ENCODE measurements at places on chromosomes 5 and 9.

DNA sequence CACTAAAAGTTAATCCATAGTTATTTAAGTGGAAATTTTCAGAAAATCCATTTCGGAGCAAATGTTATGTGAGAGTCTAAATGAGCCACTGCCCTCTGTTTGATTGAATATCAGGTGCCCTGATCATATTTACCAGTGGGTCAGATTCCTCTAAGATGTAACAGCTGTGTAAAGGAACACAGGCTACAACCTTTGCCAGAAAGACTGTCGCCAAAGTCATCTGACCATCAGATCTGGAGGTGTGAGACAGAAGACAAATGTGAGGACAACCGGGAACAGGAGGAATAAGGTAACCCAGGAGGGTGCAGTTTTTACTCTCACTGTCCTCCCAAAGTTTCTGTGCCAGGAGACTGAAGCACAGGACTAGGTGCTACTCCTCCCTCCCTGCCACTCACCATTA lies 90.8 kb downstream of the CAAP1 start:
- no peak for DNase-seq

DNA sequence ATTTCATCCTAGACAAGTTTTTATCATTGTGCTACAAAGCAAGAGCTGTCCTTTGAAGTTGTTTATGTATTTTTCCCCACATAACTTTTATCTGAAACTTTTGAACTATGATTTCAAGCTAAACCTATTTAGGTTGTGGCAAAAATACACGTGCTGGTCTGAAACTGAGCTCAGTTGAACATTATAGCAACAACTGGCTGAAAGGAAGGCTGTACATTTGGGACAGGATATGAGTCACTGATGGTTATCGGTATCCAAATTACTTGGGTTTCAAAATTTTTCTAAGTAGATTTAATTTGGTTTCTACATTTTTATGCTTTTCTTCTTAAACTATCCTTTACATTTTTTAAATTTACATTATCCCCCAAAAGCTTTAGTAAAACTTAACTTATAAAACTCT lies 627.3 kb upstream of the NUDT12 start:
- DNase-seq: peak; percentile 67

- DNase-seq: no peak
These were observed 391.0 kb upstream of the IRX2 start for GRCh38 chr5:3142261-3143027.

- DNase-seq: no peak
These were observed 71.3 kb downstream of the NDFIP1 start for GRCh38 chr5:142179776-142180387.

DNA sequence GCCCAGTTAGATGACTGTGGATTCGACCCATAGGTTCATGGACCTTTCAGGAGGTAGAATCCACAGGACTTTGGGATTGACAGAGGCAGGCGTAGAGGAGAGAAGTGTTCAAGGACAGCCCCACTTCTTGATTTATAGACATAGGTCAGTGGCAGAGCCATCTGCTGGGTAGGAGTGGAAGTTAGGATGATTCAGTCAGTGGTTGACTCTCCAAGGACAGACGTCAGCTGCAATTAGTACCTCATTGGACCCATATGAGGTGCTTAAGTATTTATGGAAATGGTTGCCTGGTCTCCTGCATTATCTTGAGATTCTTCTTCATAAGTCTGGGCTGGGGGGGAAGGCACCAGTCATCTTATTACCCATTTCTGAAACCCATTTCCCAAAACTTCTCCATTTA lies 70.9 kb downstream of the SH3RF2 start:
- peak; percentile 60 for DNase-seq

DNA sequence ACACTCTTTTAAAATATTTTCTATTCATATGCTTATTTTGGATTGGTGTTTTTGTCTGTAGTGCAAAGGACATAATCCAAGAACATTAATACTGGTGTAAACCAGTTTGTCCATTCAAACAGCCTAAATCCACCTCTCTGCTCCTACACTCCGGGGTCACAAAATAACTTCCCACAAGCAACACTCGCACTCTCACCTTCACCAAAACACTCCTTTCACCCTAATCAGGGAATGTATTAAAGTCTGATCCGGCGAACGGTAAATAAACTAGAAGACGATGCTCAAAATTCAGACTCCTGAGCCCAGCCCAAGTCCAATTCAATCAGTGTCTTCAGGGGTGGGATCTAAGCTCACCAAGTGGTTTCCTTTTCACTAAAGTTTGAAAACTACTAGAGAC lies 649 bp downstream of the AP3B1 start:
- no peak for DNase-seq

- DNase-seq: no peak
These were observed 65.2 kb downstream of the MRPL36 start for GRCh38 chr5:1734271-1734907.

DNA sequence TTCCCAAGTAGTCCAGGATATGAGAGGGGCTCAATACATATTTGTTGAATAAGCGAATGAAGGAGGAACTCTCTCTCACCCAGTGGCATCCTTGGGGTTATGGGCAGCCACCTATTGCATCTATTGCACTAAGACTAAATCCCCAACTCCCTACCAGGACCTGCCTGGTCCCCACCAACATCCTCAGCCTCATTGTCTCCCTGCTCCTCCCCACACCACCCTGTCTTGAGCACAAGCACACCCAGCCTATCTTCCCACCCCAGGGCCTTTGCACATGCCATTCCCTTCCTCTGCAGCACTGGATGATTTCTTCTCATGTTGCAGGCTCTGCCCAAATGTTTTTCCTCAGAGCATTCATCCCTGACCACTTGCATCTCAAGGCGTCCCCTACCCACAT lies 133.8 kb downstream of the BARX1 start:
- no peak for DNase-seq

DNA sequence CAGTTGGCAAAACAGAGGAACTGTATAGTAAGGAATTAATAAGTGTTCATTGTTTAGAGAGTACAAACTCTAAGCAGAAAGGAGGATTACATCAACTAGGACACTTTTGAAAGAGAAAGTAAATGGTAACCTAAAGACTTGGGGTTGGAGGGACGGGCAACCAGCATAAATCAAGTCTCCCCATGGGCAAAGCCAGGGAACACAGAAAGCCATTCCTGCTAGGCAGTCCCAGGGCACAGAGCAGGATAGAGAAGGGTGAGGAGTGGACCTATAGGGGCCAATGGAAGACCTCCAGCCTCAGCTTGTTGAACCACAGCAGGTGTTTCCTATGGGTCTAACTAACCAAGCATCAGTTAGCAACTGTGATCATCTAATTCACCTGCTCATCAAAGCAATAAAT lies 9.2 kb upstream of the ERAP1 start:
- no peak for DNase-seq

- peak; percentile 33 for DNase-seq
These were observed 51.2 kb downstream of the DIAPH1 start for GRCh38 chr5:141567513-141568117.

DNA sequence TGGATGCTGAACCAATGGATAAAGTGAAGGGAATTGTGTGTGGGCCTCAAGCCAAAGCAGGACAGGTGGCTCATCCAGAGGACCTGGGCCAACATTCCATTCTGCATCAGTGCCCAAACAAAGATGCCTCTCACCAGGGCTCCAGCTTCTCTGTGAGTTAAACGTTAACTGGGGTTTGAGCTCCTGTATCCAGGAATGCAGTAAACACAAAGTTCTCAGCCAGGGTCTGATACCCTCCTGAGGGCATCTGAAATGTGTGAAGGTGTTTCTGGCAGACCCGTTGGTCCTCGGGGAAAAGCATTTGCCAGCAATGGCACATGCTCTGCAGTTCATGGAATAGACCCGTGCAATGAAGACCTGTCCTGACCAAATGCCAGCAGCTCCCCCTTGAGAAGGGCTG lies 33.9 kb upstream of the AOPEP start:
- no peak for DNase-seq

DNA sequence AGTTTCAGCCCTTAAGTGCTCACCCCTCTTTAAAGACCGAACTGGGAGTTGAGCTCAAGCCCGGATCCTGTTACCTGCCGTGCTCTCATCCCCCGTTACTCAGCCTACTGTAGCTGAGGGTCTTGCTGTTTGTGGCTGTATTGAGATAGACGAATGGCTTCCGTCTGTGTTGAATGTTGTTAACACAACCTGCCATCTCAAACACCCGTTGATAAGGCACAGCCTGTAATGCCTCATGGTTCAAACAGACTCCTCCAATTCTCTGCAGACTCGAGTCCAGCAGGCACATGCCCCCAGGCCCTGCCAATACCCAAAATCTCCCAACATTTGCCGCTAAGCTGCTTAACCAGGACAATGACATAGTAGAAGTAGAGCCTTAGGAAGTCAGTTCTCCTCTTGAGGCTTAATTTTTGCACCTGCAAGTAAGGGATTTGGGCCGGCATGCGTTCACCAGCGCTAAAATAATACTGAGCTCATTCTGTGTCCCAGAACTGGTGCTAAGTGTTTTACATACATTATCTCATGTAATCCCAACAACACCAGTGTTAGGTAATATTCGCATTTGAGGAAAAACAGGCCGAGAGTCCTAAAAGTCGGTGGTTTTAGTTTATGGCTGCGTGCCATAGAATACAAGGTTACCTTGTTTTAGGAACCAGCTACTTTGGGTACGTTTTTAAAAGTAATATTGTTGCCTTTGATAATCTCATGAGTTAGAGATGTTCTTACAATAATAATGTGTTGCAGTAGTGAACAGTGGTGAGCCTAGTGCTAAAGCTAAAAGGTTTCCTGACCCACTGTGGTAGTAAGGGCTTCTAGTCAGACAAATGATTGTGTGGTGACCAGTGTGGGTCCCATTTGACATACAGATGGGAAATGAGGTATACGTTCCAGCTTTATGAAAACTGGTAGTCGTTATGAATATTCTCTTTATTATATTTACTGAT lies 1.5 kb upstream of the RFX3 start:
- DNase-seq: peak; percentile 79

GRCh38 chr5:134132372-134133187 lies 18.1 kb downstream of the TCF7 start:
- no peak for DNase-seq

DNA sequence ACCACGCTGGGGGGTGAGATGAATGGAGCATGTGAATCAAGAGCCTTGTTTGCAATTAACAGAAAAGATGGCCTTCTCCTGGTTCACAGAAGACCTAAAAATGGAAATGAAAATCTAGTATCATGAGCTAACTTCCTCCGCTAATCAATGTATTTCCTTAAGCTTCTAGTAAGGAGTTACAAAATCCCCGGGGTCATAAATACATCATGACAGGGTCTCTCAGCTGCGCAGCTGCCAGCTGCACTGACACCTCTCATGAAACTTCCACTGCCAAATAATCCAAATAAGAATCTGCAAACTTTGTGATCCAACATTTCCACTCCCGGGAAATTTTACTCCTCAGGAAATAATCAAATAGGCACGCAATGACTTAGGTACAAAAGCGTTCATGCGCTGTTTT lies 11.9 kb downstream of the MYO10 start:
- DNase-seq: no peak

- peak; percentile 41 for DNase-seq
These were observed 43.6 kb upstream of the RAD23B start for GRCh38 chr9:107239474-107239873.

DNA sequence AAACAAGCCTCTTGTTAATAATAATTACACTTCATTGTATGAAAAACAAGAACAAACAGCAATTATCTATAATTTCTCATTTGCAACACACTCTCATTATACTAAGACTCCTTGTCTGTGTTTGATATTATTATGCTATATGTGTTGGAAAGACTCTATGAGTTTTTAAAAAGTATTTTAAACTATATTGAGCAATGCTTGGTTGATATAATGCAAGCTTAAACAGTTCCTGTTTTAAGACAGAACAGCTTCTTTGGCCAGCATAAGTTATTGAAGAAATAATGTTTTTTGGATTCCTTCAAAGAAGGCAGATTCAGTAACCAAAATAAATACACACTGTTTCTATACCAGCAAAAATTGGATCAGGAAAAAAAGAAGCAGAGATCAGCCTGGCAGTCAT lies 871.4 kb downstream of the MAT2B start:
- DNase-seq: no peak

DNA sequence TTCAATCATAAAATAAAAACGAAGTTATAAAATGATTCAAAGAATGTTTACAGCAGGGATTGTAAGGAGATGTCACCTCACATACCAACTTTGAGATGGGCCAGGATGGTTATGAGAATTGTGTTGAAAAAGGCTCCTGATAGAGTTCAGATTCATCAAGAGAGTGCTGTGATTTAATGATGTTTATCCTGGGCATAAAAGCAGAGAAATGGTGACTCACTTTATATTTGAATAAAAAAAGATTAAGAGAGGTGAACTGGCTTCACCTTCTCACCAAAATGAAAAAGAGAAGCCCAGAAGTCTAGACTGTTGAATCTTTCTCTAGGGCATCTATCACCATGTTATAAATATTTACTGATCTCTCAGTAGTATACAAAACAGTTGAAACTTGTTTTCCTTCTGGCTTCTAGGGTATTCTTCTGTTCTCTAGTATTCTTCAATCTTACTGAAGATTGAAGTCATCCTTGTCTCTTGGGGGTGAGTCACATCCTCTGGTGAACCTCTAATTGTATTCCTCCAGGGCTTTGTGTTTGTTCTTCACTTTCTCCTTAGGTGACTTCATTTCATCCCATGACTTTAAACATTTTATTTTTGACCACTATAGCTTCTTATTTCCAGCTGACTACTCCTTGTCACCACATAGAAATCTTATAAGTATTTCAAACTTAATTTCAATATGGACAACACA lies 1237.3 kb upstream of the C9orf72 start:
- peak; percentile 23 for DNase-seq

DNA sequence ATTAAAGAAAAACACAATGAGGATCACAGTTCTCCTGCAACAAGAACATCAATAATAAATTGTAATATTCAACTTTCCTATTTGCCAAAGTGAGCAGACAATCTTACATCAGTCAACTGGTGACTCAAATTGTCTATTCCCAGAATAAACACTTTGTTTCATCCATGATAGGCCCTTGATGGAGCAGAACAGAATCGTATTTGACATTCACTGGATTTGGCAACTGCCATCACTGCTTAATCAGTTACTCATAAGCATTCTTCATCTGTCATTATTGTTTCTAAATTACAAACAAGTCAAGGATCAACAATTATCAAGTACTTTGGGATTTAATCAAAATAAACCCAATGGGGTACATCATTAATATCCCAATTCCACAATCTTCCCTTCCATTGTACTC lies 398.4 kb downstream of the GABRG2 start:
- DNase-seq: no peak

- DNase-seq: no peak
These were observed 652.4 kb upstream of the MEF2C start for GRCh38 chr5:89535411-89535810.

- DNase-seq: no peak
These were observed 21.0 kb downstream of the NR2F1 start for GRCh38 chr5:93603793-93604643.

GRCh38 chr5:163381832-163382231 lies 55.6 kb upstream of the CCNG1 start:
- DNase-seq: no peak

DNA sequence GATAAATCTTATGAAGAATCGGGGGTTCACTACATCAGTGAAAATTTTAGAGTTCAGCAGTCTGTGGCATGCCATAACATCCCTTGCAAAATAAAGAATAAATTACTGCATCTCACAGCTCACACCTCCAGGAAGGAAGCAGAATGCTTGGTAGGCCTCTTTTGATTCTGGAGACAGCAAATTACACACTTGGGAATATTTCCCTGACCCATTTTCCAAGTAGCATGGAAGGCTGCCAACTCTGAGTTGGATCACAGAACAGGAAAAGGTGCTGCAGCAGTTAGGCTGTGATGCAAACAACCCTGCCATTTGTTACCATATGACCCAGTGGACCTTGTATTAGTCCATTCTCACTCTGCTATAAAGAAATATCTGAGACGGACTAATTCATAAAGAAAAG lies 293.5 kb downstream of the ASTN2 start:
- no peak for DNase-seq

- peak; percentile 43 for DNase-seq
These were observed 294.7 kb downstream of the CHSY3 start for GRCh38 chr5:130198927-130199326.

GRCh38 chr9:92895812-92896436 lies 18.1 kb upstream of the ZNF484 start:
- DNase-seq: no peak

Data from NB4 (cell line).